ENCODE measurements at places on chromosomes 3 and 15.

- no peak for DNase-seq
These were observed 160.1 kb upstream of the BHLHE40 start for GRCh38 chr3:4818986-4819693.

GRCh38 chr15:96327155-96327741 lies 3.3 kb upstream of the NR2F2 start:
- no peak for DNase-seq

DNA sequence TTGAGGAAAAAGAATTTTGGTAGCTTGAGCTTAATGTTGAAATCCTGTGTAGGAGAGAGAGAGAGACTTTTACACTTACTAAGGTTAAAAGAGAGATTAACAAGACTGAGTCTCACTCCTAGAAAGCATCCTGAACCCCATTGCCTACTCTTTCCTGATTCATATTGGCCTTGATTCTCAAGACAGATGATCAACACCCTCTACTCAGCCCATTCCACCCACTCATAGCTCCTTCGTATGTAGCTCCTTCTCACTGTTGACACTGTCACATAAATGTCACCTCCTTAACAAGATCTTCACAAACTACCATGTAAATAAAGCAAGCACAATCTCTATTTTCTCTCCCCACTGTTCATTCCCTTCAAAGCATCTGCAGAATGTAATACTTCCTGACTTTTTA lies 574.6 kb upstream of the LMCD1 start:
- DNase-seq = no peak

DNA sequence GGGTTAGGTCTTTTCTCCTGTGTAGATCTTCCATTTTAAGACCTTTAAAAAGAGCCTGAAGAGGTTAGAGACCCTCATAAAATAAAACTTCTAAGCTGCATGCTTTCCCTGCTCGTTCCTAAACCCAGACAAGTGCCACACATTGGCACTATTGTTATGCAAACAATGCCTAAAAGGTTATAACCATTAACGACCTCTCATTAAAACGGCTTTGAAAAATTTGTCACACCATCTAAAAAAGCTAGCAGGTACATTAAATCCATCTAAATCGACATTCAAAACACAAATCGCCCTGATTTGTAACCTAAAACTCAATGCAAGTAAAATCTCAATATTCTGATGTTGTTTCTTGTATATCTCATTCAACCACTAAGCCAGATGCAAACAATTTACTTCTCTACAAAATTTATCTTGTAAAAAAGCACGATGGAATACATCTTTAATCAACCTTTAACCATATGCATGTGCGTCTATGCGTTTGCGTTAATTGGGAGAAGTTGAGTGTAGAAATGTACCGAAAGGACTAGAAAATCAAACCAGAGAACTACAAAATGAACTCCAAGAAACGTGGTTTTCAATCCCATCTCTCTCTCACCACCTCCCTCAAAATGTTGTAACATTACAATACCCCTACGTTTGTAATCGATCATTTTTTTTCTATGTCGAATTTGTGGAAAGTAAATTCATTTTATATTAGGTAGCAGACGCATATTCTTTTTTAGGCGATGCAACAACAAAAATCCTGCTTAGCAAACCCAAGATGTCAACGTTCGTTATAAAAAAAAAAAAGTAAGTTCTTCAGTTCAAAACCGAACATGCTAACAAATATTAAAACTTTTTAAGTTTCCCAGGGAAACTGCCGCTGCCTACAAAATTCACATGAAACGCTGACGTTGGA lies 1.2 kb downstream of the ALDH1A2 start:
- no peak for DNase-seq

DNA sequence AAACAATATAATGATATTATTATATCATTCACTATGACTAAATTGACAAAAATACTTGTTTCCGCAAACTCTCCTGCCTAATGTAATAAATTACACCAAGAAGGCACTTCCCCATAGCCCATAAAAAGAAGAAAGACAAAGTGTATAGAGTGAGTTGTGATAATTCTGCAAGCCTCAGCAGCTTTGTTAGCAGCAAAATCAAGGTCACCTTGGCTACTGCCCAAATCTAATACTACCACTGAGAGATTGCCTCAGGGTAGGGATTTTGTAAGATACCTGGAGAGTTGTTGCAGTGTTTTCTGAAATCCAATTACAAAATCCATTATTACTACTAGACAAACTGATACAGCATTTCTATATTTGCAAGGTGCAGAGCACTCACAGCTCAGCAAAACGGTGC lies 503.5 kb downstream of the FGF12 start:
- no peak for DNase-seq

DNA sequence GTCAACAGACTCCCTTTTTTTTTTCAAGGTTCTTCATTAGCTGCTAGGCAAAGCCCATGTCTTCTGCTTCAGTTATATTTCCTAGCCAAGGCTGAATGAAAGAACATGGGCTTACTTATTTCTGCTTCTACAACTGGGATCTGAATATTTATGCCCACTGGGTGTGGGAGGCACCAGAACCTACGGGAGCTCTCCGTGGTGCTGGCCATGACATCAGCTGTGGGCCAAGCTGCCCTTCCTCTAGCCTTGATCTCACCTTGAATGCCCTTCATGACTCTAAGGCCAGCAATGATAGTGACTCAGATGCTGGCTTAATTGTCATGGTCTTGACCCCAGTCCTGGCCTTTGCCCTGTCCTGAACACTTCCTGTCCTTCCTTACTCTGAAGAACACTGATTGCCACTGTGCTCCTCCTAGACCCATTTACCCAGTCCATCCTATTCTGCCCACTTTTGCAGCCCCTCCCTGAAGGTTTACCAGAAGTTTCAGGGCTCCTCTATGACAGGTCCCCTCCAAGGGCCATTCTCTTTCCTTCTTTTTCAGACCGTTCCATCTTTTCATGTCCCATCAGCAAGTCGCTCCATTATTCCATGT lies 32.8 kb upstream of the PRR20G start:
- no peak for DNase-seq

DNA sequence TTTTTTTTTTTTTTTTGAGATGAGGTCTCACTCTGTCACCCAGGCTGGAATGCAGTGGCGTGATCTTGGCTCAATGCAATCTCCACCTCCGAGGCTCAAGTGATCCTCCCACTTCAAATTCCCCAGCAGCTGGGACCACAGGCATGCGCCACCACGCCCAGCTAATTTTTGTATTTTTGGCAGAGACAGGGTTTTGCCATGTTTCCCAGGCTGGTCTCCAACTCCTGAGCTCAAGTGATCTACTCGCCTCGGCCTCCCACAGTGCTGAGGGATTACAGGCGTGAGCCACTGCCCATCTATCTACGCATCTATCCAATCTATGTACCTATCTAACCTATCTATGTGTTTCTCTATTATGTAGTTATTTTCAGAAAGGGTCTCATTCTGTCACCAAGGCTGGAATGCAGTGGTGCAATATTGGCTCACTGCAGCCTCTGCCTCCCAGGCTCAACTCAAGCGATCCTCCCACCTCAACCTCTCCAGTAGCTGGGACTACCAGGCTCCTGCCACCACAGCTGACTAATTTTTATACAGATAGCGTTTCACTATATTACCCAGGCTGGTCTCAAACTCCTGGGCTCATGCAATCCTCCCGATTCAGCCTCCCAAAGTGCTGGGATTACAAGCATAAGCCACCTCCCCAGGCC lies 20.2 kb upstream of the GPX1 start:
- no peak for DNase-seq

DNA sequence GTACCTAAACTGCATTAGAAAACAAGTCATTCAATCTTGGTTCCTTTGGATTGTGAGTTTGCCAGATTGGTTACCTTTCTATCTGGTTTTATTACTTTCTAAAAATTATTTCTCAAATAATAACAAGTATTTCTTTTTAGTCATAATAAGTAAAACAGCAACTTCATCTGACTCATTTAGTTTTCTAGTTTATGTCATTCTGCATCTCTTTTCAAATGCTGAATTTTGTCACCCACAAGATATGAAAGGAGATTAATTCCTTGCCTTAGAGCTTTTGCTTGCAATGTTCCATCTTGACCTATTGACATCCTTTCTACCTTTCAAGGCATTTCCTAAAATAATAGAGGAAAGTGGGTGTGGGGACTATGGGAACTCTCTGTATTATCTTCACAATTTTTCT lies 253.6 kb upstream of the PEX5L start:
- no peak for DNase-seq

- no peak for DNase-seq
These were observed 12.4 kb downstream of the GNB4 start for GRCh38 chr3:179438841-179439240.

DNA sequence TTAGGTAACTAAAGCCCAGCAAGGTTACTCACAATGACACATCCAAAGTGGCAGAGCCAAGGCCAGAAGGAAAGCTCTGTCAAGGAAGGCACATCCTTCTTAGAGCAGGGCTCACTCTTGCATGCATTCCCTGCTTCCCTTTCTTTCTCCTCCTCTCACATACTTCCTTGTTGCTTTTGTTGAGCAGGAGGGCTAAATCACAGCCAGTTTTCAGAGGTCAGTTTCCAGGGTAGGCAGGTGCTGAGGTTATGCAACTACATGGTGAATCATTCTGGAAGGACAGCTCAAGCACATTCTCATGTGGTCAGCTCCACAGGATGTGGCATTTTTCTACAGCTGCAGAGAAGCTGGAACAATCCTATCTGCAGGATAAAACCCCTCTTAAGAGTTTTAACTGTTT lies 275.6 kb downstream of the ZNF621 start:
- no peak for DNase-seq

DNA sequence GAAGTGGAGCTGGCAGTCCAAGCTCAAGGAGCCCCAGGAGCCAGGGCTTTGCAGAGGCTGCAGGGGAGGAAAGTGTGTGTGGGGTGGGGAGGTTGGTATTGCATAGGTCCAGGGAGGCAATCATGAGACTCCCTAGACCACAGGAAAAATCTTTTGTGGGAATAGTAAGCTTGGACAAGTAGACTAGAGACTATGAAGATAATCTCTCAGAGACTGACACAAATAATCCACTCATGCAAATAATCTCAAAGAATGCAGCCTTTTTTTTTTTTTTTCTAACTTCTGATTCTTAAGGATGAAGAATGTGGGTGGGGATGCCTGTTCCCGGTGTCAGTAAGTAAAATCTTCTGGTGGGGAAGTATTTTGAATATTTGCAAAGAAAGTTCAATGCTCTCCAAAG lies 113.7 kb downstream of the GREM1 start:
- DNase-seq = no peak

DNA sequence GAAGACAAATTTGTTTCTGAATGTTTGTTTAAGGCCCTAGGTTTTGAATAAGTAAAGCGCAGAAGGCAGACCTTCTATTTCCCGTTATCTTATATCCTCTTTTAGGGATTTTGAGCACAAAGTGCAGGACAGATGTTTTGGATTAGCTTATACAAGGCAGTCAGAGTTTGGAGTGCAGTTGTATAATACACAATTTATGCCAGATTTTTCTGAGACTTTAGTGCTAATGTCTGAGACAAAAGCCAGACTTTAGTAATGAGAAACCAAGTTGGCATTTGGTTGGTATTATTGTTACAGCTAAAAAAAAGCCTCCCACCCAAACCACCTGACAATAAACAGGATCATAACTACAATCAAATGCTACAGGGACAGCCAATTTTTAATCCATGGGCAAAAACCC lies 309.9 kb upstream of the SATB1 start:
- no peak for DNase-seq

- no peak for DNase-seq
These were observed 108.6 kb upstream of the PRR20G start for GRCh38 chr3:127396473-127396872.

- no peak for DNase-seq
These were observed 122.8 kb downstream of the DNAH12 start for GRCh38 chr3:57421336-57421735.

DNA sequence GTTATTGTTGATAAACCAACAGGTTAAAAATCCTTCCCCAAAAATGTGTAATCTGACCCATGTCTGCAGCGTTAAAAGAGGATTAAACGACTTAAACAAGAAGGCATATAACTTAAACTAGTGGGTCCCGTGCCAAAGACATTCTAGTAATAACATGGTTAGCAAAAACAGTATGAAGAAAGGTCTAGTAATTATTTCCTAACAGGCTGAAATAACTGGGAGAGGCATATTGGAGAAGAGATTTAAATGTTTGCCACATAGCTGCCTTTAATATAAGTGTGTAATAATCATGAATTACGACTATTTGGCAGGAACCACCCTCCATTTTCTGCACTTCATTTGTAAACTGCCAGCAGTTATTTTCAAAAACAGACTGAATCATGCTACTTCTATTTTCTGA lies 67.7 kb upstream of the CSPG5 start:
- DNase-seq = no peak

GRCh38 chr15:70902107-70902506 lies 9.5 kb downstream of the LRRC49 start:
- no peak for DNase-seq

DNA sequence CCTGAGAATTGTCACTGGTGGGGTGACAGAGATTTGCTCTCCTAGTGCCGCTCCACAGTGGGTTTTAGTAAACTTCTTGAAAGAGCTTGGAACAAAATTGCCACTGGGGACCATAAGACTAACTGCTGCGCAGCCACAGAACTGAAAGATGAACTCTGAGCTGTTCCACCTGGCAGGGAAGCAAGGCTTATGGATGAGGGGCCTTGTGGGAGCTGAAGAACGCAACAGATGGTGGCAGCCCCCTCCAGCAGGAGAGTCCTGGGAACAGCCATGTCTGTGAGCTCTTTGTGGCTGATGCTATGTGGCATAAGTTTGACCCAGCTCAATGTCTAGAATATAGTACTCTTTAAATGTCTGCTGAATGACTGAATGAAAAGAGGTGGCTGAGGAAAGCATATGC lies 66.8 kb upstream of the C2CD4B start:
- no peak for DNase-seq

GRCh38 chr15:63188926-63189871 lies at the start of gene RAB8B:
Gene RAB8B (plus strand): TSS chr15:63189606. CDS start chr15:63189625, 19 bp downstream.
- DNase-seq = peak; percentile 97

- no peak for DNase-seq
These were observed 597 bp downstream of the AGTR1 start for GRCh38 chr3:148698190-148698810.

DNA sequence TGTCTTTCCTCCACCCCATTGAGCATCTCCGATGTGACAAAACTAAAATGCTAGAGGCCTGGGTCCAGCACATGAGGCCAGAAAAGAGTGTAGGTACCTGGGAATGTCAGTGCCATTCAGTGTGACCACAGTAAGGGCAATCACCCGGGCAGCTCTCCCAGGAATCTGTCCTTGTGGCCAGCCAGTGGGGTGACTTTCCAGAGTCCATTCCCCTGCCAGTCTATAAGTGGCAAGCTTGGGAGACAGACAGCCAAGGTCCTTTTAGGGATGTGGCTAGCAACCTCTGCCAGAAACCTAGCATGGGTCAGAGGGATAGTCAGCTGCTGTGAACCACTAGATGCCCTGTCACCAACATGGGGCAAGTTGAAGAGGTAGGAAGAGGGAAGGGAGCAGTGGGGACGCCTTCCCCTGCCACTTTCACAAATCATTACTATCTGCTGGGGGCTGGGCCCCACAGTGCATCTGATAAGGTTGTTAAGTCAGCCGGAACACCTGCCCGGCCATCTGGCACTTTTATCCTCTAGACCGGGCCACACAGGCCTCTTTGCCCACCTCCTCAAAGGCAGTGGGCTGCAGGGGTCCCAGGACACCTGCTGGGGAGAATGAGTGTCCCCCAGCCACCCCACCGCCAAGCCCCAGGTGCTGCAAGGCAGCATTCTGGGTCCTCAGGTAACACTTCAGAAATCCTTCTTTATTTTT lies 24.8 kb upstream of the DET1 start:
- no peak for DNase-seq

GRCh38 chr15:58148633-58149445 lies 10.7 kb downstream of the AQP9 start:
- no peak for DNase-seq
